Cortex of kidney (tissue), 1 donor: ENCODE measurements at places on chromosomes 12 and 14.

DNA sequence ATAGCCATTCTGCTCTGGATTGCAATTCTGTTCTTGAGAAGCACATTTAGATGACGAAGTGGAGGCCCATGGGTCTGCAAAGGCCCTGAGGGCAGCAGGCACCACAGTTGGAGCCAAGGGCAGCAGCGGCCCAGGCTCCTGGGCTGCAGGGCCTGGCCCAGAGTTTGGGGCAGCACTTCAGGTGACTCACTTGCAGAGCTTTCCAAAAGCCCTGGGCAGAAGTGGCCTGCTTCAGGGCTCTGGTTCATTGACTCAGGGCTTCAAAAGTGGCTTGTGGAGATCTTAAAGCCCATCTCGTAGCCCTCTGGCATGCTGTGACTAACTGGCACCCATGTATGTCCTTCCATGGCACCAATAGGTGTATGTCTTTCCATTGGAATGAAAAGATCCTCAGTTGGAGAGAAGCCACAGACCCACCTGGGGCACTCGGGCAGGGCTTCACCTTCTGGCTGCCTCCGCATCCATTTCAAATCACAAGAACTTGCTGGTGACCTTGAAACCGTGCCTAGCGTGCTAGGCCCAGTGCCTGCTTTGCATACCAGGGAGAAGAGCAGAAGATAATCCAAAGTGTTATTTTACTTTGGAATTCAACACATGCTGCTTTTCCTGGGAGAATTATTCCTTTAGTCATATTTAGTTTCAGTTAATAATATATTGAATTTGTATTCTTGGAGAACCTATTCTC lies 106.7 kb downstream of the PRMT8 start:
- DNase-seq, result no peak

DNA sequence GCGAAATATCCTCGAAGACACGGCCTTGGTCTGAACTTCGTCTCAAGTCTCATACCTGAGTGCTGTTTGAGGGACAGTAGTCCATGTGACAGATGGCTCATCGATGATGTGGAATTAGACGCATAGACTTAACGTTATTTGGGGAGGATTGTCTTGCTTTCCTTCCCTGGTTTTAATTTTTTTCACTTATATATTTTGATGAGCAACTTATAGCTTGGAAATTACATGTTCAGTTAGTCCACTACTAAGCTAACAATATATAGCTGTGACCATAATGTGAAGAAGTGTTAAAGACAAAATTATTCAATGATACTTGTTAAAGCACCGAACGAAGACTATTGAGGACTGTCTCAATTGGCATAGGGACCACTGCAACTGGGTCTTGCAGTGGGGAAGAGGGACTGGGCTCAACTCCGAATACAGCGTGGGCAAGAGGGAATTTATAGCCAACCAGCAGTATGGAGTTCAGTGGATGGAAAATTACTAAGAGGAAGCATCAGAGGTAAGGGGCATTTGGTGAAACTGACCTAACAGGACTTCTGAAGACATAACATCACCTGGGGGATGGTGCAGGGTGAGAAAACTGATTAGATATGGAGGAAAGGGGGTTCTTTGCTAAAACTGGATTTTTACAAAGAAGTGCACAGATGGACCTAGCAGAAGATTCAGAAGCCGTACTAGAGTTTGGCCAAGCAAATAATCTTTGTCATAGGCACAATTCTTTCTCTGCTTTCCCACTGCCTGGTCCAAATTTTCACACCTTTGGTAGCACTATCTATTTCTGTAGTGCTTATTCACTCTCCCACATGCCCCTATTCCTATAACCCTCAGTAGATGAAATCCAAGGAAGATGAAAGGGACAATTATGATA lies 910 bp upstream of the TM7SF3 start:
- DNase-seq, result no peak

DNA sequence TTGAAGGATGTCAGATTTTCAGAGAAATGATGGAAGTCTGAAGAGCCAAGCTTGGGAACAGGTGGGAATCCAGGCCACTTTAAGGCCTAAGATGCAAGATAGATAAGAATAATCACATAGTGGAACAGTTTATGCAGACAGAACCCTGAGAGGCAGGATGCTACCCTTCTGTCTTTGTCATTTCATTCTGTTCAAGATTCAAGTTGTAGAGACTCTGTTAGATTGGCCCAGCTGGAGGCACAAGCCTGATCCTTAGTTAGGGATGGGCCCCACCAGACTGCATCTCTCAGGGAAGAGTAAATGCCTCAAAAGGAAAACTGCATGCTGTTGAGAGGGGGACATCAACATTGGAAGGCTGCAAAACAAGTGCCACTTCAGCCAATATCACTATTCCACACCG lies 287.0 kb downstream of the PCNX1 start:
- DNase-seq, result no peak

DNA sequence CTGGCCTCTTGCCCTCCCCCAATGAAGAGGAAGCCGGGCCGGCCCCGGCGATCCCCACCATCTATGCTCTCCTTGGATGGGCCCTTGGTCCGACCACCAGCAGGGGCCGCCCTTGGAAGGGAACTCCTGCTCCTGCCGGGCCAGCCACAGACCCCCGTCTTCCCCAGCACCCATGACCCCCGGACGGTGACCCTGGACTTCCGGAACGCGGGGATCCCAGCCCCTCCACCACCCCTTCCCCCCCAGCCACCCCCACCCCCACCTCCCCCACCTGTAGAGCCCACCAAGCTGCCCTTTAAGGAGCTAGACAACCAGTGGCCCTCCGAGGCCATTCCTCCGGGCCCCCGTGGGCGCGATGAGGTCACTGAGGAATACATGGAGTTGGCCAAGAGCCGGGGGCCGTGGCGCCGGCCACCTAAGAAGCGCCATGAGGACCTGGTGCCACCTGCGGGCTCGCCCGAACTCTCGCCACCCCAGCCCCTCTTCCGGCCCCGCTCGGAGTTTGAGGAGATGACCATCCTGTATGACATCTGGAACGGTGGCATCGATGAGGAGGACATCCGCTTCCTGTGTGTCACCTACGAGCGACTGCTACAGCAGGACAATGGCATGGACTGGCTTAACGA lies 19.4 kb downstream of the SETD1B start:
- DNase-seq, result no peak

DNA sequence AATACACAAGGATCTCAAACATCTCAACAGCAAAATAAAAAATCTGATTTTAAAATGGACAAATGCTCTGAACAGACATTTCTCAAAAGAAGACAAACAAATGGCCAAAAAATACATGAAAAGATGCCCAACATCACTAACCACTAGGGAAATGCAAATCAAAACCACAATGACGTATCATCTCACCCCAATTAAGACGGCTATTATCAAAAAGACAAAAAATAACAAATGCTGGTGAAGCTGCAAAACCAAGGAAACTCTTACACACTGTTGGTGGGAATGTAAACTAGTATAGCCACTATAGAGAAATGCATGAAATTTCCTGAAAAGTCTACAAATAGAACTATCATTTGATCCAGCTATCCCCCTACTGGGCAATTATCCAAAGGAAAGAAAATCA lies 145.0 kb downstream of the BTG1 start:
- no peak for DNase-seq

DNA sequence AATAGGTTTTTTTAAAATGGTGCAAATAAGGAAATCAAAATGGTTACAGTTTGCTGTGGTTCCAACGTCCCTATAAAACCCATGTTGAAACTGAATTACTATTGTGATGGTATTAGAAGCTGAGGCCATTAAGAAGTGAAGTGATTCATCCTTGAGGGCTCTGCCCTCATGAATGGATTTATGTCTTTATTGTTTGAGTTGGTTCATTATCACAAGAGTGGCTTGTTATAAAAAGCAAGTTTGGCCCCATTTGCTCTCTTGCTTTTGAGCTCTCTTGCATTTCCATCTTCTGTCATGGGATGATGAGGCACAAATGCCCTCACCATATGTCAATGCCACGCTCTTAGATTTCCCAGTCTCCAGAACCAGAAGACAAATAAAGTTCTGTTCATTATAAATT lies 62.3 kb downstream of the PRKD1 start:
- DNase-seq, result no peak

DNA sequence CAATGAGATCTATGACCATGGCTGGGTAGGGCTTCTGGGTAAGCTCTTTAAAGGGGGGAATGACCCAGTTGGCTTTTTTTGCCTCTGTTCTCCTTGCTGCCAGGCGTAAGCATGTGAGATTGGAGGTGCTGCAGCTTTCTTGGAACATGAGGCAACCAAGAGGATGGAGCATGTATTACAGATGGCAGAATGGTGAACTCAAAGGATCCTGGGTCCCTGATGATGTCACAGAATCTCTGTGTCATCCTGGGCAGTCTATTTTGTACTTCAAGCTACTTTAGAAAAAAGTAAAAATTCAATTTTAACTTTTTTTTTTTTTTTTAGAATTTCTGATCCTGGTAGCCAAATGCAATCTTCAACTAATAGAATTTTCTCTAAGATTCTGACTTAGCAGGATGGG lies 8.0 kb downstream of the KRT82 start:
- no peak for DNase-seq

GRCh38 chr12:50626026-50626425 lies 121.2 kb downstream of the DIP2B start:
- no peak for DNase-seq

GRCh38 chr14:67108230-67108629 lies 81.0 kb upstream of the GARIN2 start:
- no peak for DNase-seq

- no peak for DNase-seq
Observed at GRCh38 chr14:99230208-99231151, 41.5 kb downstream of the BCL11B start.

DNA sequence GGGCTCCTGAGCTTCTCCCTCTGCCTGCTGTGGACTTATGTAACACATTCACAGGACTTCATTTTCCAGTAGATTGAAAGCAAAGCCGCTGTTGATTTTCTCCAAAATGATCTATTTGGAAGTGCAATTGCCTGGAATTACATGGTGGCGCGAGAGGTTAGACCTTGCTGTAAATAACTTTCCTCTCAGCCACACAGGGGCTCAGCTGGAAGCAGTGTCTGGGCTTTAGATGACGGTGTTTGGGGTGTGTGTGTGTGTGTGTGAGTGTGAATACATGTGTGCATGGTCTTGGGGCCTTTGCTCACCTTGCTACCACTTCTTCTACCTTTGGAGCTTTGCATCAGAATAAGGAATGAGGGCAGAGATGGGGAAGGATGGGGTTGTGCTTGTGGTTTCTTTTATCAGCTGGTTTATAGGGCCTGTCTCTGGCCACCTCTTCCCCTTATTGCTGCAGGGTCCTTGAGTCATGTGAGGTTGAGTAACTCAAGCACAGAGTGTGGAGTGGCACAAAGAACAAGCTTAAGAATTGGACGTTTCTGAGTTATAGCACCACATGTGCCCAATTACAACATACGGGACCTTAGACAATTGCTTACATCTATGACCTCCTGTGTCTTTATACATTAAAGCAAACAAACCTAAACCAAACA lies 280.6 kb downstream of the NRXN3 start:
- DNase-seq, result no peak

GRCh38 chr14:104135121-104135903 lies 3.1 kb upstream of the KIF26A start:
- no peak for DNase-seq

DNA sequence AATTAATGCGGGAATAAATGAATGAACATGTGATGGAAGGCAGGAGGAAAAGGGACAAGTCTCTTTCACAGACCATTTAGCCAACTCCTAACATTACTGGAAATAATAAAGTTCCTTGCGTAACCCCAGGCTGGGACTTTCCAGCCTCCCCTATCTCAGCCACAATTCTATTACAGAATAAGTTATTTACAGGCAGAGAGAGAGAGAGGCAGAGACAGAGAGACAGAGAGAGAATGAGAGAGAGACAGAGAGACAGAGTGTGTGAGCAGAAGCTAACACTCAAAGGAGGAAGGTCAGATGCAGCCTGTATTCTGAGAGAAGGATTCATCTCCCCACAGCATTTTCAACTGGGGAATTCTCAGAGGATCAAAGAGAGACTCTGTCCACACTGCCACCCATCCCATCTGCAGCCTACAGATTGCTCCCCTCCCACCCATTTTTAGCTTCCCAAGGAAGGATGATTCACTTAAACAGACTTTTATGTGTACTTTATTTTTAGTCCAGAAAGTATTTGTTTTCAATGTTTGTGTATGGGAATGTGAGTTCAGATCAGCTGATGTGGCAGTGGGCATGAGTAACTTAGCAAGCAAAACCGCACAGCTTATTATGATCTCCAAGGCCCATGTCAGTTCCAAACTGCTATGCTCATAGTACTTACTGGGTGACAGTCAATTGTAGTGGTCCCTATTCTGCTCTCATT lies 165.7 kb downstream of the CAND1 start:
- no peak for DNase-seq

DNA sequence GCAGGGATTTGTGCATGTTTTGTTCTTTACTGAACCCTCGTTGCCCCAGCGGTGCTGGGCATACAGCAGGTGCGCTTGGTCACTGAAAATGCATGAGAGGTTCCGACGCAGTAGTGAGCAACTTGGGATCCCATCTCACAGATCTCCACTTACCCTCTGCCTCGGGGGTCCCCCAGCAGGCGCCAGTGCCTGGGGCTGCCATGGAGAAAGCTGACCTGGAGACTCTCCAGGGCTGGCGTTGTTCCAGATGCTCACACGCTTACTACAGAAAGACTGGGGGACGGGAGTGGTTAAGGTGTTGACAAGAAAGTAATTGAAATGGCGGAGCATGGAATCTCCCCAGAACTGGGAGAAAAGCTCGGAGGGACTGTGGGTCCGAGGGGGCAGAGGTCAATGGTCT lies 14.2 kb downstream of the GLT1D1 start:
- DNase-seq, result no peak

DNA sequence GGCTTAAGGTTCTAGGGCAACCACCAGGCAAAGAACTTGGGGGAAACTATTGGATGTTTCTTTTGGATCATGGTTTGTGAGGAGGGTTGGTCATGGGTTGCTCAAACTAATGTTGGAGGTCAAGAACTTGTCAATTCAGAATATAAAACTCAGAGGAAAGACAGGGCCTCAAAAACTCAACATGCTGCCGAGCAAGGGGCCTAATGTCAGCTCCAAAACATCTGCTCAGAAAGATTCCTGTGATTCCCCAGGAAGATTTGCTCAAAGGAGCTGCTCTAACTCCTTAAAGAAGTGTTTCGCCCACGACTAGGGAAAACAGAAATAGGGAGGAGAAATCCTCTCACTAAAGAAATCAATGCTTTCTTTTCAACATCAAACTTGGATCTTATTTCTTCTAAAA lies 3.7 kb upstream of the IGF1 start:
- DNase-seq, result no peak

DNA sequence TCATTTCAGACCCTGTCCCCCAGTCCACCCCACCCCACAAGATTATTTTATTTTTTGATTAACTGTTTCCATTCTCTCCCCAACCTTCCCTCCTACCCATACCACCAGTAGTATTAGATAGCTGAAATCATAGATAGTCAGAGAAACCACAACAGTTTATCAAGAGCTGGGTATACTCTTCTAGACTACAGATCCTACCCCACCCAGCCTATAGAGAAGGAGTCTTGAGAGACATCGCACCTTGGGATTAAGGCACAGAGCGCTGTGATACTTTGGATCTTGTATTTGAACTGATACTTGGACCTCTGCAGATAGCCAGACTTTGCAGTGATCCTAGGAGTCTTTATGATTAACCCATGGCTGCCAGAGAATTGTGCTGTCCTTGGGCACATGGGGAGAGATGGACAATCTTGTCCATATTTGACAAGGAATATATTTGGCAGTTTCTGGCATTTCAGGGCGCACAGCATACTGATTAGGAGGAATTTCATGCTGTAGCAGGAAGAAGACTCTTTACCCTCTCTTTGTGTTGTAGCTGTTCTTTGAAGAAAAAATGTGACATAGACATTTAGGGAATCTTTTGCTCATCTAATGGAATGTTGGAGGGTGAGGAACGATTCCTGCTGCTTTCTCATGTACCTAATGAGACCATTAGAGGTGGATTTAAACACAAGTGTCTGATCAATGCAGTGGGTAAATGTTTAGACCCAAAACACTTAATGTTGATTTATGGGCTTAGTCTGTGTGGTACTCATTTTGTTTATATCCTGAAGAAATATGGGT lies 982 bp downstream of the RBMS2 start:
- DNase-seq, result no peak
